RPMI7951 (cell line): ENCODE measurements at places on chromosomes 12 and 14. TPM values are rescaled to one million over a fixed set of nuclear protein-coding genes. Genes with fewer than 3 reads are reported as not detected.

Gene ACIN1
- 37.1 and 38.9 TPM in 2 replicates for total RNA-seq

DNA sequence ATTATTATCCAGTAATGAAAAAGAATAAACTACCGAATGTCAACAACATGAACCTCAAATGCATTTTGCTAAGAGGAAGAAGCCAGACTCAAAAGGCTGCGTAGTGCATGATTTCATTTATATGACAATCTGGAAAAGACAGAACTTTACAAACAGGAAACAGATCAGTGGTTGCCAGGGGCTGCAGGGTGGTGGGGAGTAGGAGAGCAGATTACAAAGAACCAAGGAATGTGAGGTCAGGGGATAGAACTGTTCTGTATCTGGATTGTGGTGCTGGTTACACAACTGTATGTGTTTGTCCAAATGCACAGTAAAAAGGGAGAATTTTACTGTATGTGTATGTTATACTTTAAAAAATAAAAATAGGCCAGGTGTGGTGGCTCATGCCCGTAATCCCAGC, 89.7 kb upstream of the MYL2 start:
- no peak for DNase-seq

Gene WDHD1
- total RNA-seq = 16.8 and 18.0 TPM in 2 replicates

DNA sequence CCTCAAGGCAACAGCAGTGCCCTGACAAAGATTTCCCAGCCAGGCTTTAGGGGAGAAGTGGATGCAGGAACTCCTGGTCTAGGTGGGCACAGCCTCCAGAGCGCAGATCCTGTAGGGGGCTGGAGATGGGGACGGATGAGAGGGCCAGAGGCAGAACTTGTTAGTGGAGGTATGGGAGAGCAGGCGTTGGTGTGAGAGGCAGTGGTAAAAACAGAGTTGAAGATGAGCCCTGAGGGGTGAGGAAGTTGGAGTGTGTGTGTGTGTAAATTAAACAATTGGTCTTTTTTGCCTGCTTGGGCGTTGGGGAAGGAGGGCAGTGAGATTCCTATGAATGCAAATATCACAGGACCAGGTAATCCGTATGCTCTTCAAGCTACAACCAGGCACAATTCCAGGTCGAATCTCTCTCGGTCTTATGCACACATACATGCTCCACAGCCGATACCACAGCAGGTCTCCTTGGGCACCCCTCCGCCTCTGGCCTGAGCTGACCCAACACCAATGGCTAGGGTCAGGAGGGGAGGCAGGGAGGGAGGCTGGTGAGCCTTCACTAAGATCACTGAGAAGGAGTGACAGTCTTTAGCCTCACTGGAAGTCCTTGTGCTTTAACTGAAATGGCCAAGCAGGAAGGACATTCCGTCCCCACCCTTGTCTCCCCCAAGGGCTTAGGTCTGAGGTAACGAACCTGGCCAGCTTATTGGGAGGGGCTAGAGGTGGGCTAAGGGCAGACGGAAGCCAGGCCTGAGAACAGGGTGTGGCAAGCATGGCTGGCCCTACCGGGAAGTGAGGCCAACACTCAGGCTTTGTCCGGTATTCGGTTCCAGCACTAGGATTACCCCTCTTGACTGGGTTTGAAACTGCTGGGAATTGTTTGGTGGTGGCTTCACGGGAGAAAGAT, 1.5 kb upstream of the KRT7 start:
- no peak for DNase-seq

DNA sequence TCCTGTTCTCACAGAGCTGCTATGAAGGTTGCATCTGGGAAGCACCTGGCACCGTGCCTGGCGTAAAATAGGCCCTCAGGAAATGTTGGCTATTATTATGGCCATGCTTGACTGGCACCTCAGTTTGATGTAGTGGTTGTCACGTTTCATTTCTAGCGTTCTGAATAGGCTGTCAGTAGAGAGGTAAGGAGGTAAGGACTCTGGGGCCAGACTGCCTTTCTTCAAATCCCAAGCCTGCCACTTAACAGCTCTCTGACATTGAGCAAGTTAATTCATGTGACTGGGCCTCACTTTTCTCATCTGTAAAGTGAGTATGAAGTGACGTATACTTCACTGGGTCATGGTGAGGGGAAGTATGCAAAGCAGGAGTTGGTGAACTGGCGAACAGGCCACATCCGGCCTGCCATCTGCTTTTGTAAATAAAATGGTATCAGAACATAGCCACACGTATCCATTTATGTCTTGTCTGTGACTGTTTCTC, 196.2 kb downstream of the CACNA1C start:
- peak; percentile 84 for DNase-seq

DNA sequence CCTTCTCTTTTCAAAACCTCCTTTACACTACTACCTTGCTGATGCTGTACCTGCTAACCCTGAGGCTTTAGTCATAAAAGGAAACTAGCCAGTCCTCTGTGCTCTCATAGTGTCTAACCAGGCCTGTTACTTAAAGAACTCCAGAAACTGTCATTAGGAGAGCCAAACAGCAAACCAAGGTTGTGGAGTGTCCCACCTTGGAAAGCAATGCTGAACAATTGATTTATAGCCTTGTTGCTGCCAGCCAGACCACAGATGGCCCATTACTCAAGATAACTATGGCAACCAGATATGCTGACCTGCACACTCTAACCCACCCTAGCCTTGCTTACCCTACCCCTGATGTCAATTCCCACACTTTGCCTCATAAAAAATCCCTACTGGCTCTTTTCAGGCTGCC, 26.5 kb upstream of the BCAT1 start:
- no peak for DNase-seq

DNA sequence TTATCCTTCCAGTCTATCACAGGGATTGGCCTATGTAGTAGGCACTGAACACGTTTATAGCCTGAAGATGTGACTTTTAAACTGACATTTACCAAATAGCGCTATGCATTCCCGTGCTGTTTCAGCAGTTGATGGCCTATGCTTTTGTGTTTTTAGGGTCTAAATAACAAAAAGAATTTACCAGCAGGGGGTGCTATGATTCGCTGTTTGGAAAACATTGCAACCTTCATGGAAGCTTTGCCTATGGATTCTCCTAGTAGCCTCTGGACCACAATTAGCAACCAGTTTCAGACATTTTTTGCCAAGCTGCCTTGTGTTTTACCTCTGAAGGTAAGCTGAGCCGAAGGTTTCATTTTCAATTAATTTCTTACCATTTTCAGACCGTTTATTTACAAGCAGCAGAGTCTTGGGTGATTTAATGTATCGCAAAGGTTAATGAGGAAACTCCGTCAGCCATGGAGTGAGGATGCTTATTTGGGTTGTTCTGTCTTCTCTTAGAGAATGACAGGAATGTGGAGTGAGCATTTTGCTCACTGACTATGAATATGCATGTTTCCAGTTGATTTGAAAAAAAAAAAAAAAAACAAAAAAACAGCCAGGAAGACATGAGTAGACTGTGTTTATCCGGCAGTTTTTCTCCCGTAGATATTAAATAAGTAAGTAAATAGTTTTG, 133.1 kb downstream of the PRIMA1 start:
- peak; percentile 43 for DNase-seq

GRCh38 chr12:116613256-116613655, 54.1 kb downstream of the MAP1LC3B2 start:
- no peak for DNase-seq
